ENCODE measurements at places on chromosomes 6 and 20. TPM values are rescaled to one million over a fixed set of nuclear protein-coding genes. Genes with fewer than 3 reads are reported as not detected.

The C6orf58 gene
- not detected for total RNA-seq

The CLVS2 gene
- total RNA-seq: not detected

The MLIP gene
- total RNA-seq: 0.88 TPM

- no peak for DNase-seq
These were observed 20.3 kb downstream of the PGK2 start for GRCh38 chr6:49766762-49767161.

DNA sequence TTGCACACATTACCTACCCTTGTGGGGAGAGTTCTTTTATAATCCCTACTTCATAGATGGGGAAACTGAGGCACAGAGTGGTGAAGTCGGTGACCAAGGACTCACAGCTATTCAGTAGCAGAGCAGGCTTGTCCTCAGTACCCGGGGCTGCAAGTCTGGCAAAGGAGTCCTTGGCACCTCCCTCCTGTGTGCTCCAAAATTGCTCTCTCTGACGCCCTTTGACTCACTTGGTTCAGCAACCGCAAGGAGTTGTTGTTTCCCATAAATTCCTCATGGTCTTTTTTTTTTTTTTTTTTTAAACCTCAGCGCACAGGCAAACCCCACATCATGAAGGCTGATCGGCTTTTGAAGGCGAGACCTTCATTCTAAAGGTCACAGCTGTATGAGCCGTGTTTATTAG, 143.2 kb downstream of the CEBPB start:
- DNase-seq: no peak

DNA sequence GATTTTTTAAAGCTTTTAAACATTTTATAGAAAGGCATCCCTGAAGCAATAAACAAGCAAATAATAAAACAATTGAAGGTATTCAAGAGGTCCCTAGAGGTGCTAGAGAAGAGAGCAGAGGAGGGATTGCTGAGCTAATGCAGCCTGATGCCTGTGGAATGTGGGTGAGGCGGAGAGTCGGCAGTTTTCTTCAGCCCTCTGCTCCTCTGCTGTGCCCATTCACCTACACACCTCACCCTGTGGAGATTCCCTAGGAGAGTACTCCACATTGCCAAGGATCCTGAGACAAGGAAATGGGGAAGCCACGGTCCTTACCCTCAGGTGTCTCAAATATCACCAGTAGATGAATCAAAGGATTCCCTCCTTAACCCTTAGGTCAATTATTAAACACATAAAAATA, 199.8 kb upstream of the POU3F2 start:
- DNase-seq: no peak

- peak; percentile 8 for DNase-seq
These were observed 50.0 kb downstream of the SOBP start for GRCh38 chr6:107539849-107540464.

- DNase-seq: no peak
These were observed 37.9 kb upstream of the FUCA2 start for GRCh38 chr6:143549221-143549948.

DNA sequence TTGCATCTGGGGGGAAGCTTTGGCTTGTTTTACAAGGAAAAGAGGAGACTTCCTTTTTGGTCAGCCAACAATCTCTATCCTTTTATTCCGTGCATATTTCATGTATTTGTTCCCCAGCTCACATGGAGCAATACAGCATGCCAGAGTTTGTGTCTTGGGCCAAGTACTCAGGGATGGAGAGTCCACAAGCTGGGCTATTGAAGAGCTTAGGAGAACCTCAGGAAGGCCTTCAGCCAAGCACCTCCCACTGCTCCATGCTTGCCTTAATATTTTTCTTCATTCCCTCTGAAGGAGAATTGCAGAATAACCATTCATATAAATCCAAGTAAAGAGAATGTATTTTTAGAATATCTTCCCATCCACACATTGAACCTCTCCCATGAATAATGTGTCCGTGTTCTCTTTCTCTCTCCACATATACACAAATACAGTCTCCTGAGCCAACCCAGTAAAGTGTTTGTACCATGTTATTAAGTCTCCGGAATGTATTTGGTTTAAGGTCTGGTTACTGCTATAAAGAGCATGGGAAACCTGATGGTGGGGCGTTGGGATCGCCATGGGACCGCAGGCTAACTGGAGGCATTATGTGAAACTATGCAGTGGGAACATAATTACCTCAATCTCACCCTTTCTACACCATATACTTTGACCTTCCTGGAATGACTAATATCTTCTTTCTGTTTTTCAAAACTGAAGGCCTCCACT, 3.0 kb downstream of the LAMA4 start:
- DNase-seq: no peak

DNA sequence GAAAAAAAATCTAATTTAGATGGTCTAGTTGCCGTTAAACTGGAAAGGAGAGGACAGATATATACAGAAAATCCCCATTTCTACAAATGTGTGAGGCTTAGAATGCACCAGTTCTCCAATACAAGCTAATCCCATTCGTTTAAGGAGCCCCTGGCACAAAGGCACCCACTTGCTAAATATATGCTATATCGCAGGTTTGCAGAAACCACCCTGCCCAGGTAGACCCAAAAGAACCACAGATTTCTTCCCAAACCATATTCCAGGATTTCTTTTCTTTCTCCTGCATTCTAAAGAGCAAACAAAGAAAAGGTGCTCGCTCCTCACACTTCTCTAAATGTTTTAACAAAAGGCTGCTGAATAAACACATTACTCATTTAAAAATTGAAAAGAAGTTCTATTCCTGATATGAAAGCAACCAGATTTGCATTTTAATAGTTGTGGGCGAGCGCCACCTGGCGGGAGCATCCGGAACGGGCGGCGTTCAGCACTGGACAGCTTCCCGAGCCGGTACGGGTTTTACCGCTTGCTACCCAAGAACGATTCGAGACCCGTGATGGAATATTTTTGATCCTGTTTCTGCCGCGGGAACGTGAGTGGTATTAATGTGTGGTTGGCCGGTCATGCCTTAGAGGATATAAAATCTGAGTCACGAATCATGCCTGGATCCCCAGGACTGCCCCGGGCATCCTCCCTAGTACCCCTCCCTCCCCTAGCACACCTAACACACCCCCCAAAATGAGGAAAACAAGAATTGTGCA, 2.1 kb downstream of the PTPRT start:
- peak; percentile 76 for DNase-seq
